ENCODE measurements at places on chromosomes 3 and 15. TPM values are rescaled to one million over a fixed set of nuclear protein-coding genes. Genes with fewer than 3 reads are reported as not detected.

- no peak for DNase-seq
Measured at GRCh38 chr3:37511463-37511920, 337.1 kb upstream of the LRRFIP2 start.

GRCh38 chr3:150022381-150023238 lies 51.9 kb upstream of the PFN2 start:
- DNase-seq: no peak

DNA sequence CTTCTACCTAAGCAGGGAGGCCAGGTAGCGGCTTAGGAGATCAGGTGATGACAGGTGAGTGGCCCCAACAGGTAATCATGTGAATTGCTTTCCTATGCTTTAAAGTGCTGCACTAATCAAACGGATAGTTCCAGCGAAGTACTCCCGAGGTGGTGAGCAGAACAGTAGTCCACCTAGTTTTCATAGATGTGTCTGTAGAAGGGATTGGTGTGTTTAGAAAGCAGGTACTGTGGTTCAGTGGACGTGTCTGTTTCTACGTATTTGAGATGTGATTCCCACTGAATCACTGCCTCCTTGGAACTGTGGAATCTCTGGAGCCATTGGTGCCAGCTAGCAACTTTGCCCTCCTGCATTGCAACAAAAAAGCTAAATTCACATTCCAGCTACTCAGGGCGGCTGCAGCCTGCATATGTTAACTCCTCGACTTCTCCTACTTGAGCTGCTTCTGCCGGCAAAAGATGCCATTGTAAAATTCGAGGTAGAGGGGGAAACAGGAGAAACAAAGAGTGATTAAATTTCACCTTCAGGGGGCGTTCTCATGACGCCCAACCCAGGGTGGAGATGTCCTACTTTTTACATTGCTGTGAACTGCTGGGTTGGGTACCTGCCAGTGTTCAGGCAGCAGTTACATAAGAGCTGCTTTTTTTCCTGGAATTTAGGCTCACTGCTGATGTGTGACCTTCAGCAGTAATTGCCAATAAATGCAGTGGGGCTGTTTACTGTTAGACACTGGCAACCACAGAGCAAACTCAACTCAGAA lies 227.3 kb downstream of the ITPR1 start:
- no peak for DNase-seq

GRCh38 chr3:136943436-136943835 lies 14.3 kb upstream of the IL20RB start:
- no peak for DNase-seq

- DNase-seq: no peak
Measured at GRCh38 chr15:68195336-68196112, 9.6 kb downstream of the CALML4 start.

GRCh38 chr3:145857956-145858355 lies 303.0 kb downstream of the PLOD2 start:
- no peak for DNase-seq

DNA sequence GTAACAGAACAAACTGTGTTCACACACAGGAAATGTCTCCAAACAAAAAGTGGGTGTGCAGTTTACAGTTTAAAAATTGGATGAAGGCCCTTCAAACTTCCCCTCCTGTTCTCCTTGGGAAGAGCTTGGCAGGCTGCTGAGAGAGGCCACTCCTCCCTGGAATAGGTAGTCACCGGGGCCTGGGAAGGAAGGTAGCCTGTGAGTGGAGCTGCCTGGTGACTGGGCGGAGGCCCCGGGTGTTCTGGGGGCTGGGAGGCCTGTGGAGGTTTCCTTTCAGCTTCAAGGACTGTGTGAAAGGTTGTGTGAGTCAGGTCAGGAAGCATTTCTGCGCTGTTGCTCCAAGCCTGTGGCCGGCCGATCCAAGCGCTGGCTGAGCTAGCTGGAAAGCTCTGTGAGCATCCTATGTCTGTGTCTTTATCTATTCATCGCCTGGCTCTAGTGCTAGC lies 14.1 kb downstream of the SLCO3A1 start:
- DNase-seq: no peak

GRCh38 chr15:38589502-38589901 lies 24.9 kb upstream of the RASGRP1 start:
- DNase-seq: peak; percentile 74

- no peak for DNase-seq
Measured at GRCh38 chr15:40664909-40665308, 30.1 kb upstream of the RAD51 start.

GRCh38 chr3:99700631-99701268 lies 62.4 kb downstream of the COL8A1 start:
- no peak for DNase-seq

DNA sequence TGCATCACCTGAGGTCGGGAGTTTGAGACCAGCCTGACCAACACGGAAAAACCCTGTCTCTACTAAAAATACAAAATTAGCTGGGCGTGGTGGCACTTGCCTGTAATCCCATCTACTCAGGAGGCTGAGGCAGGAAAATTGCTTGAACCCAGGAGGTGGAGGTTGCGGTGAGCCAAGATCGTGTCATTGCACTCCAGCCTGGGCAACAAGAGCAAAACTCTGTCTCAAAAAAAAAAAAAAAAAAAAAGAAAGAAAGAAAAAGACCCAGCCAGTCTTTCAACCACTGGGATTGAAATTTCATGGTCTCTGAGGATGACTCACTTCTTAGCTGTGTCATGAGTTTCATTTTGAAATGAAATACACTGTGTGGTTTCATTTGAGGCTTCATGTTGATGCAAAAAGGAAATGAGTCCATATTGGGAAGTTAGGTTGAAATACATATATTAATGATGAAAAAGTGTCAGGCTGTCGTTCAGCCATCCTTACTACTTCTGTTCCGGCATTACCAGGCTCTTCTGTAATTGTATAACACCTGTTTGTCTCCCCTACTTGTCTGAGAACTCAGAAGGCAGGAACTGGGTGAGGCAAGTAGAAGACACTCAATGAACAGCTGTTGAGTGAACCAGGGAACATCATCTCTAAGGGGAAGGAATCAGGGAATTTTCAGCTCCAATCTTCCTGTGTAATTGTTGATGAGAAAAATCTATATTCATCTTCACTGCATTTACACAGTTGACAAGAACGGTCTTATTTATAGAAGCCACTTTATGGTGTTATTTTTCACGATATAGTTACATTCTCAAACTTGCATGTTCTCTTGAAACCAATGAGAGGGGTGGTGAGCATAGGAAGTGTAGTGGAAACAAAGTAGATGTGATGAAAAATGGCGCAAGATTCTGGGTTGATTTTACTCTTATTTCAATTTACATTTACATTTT lies 87.4 kb downstream of the NFKBIZ start:
- peak; percentile 63 for DNase-seq

- DNase-seq: no peak
Measured at GRCh38 chr15:34760909-34761308, 6.1 kb upstream of the GJD2 start.

The RARB gene
- total RNA-seq: not detected

The NTRK3 gene
- 1.2 TPM for total RNA-seq

The SCG3 gene
- total RNA-seq: not detected

The SNURF gene
- 7.8 TPM for total RNA-seq

The AEN gene
- total RNA-seq: 81.4 TPM

The PSMD6 gene
- total RNA-seq: 82.7 TPM

The SCN11A gene
- total RNA-seq: 0.14 TPM

Data from natural killer cell treated with Interleukin-12 subunit alpha and Interleukin-12 subunit beta and Interleukin-15 and Interleukin-18, amount 100 ng/mL, for 72 hours (primary cell).